T-helper 2 cell (primary cell): ENCODE measurements at places on chromosomes 16 and 17.

GRCh38 chr16:90009172-90009899 is 9.9 kb downstream of the DBNDD1 start:
- no peak for DNase-seq

GRCh38 chr16:76681296-76681695 is 404.1 kb downstream of the CNTNAP4 start:
- no peak for DNase-seq

GRCh38 chr16:48895142-48895541 is 285.2 kb upstream of the N4BP1 start:
- no peak for DNase-seq

GRCh38 chr17:57246257-57246656 is 10.1 kb upstream of the MSI2 start:
- DNase-seq = no peak

GRCh38 chr16:30372038-30372712 is 1.9 kb upstream of the TBC1D10B start:
- no peak for DNase-seq

DNA sequence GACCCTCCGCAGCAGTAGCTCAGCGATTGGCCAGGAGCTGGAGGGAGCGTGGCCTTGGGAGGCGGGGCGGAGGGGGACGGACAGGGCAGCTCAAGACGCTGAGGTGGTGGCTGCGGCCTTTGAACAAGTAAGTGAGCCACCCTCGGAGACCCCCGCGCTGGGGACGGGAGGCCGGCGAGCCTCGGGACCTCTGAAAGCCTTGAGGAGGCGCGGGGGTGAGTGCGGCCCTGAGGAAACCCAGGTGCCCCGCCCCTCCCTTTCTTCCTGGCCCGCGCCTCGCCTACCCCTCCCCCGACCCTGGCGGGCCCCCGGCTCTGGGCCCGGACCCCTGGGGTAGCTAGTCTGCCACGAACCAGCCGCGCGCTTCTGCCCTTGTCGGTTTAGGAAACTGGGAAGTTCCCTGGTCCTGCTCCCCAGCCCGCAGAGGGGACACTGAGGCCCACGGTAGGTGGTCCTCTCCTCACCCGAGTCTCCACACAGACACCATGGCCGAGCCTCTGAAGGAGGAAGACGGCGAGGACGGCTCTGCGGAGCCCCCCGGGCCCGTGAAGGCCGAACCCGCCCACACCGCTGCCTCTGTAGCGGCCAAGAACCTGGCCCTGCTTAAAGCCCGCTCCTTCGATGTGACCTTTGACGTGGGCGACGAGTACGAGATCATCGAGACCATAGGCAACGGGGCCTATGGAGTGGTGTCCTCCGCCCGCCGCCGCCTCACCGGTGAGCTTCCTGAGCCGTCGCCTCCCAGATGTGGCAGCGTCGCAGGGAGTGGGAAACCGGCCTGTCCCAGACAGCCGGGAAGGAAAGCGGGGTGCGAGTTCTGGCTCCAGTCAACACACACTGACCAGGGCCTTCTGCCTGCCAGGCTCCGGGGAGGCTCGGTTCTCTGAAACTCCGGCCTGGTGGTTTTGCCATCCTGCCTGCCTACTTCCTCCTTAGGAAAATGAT is at the start of gene MAPK7:
Gene MAPK7, plus strand, starts transcription at position 83 of the 945 bp plus-strand sequence. Its CDS starts 403 bp downstream, at position 486.
- DNase-seq = no peak

DNA sequence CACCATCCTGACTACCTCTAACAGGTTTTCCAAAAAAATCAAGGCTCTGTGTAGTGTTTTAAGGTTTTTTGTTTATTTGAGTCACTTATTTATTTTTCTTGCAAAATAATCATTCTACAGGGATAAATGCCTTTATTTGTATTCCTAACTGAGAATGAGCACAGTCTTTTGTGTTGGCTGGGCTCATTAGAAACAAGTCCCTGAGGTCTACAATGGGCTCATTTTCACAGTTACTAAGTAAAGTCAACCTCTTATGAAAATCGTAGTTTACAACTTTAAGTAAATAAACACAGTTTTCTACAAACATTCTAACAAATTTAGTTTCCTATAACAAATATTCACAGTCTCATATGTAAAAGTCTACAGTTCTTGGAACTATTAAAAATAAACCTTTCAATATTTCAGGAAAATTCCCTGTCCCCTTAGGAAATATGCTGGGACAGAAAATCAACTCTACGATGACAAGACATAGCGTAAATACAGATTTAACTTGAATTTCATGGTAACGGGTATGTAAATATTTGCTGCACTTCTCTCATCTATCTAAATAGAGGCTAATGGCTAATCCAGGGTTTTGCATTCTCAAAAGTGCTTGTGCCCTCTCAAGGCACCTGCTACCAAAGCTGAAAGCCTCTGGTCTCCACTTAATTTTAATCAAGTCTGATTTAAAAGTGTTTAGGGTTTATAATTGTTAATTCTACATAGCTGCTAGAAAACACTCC is 31.5 kb upstream of the CDH5 start:
- DNase-seq = no peak

GRCh38 chr17:44829523-44830358 is at the start of gene GJC1:
Gene GJC1, minus strand, starts transcription at chr17:44830287. Its CDS starts 24,470 bp downstream, at chr17:44805817.
- no peak for DNase-seq

- no peak for DNase-seq
Observed at GRCh38 chr17:40526668-40527067, 25.2 kb upstream of the TNS4 start.

GRCh38 chr16:82182266-82183003 is 12.4 kb upstream of the MPHOSPH6 start:
- no peak for DNase-seq

- peak; percentile 93 for DNase-seq
Observed at GRCh38 chr17:49817993-49818392, 29.5 kb downstream of the KAT7 start.

- no peak for DNase-seq
Observed at GRCh38 chr17:76792348-76792747, 54.4 kb downstream of the MFSD11 start.

DNA sequence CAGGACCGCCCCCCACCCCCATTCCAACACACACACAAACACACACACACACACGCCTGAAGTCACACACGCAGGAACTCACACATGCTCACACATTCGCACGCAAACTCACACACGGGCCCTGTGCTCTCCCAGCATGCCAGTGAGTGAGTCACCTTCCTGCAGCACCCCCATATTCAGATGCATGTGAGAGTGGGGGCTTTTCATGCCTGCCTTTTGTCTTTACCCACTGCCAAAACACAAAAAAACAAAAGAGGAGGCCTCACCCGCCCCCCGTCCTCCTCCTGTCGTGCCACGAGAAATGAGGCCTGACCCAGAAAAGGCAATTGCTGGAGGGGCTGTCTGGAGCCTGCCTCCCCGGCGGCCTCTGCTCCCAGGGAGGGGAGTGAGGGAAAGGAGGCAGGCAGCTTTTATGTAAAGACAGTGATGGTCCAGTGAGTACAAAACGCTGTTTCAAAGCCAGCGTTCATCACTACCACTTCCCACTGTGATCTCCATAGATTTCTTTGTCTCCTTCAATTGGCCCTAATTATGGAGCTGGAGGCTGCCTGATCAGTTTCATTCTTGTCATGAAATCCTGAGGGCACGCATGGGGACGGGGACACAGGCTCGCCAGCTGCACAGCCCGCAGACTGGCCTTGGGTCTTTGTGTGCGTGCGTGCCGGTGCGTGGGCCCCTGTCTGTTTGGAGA is 29.5 kb upstream of the GSE1 start:
- DNase-seq = no peak

DNA sequence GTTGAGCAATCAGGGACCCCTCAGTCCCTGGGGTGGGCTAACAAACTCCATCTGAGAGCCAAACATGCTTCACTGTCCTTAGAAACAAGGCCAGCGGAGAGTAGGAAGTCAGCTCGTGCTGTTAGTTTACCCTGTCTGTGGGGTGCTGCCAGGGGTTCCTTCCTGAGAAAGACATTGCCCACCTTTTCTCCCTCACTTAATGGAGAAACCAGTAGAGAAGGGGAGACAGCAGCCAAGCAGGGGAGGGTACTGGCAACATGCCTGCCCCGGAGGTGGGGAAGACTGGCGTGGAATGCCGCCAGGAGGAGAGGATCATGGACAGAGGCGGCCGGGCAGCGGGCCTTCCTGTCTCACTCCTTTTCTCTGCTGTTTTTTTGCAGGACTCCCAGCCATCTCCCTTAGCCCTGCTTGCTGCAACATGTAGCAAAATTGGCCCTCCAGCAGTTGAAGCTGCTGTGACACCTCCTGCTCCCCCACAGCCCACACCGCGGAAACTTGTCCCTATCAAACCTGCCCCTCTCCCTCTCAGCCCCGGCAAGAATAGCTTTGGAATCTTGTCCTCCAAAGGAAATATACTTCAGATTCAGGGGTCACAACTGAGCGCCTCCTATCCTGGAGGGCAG is 19.9 kb downstream of the SP2 start:
- no peak for DNase-seq

DNA sequence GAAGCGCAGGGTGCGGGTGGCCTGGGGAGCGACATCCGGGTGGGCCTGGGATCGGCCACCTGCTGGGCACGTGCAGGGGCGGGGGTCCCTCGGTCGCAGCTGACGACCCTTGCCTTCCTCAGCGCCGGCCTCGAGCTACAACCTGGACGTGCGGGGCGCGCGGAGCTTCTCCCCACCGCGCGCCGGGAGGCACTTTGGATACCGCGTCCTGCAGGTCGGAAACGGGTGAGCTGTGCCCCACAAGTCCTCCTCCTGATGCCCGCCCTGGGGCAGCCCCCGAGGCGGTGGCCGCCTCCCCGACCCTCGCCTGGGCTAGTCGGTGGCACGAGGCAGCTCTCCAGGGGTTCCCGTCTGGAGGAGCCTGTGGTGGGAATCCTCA is 1.5 kb downstream of the ITGAL start:
- no peak for DNase-seq

GRCh38 chr17:75976175-75976848 is 2.7 kb downstream of the ACOX1 start:
- DNase-seq = no peak

DNA sequence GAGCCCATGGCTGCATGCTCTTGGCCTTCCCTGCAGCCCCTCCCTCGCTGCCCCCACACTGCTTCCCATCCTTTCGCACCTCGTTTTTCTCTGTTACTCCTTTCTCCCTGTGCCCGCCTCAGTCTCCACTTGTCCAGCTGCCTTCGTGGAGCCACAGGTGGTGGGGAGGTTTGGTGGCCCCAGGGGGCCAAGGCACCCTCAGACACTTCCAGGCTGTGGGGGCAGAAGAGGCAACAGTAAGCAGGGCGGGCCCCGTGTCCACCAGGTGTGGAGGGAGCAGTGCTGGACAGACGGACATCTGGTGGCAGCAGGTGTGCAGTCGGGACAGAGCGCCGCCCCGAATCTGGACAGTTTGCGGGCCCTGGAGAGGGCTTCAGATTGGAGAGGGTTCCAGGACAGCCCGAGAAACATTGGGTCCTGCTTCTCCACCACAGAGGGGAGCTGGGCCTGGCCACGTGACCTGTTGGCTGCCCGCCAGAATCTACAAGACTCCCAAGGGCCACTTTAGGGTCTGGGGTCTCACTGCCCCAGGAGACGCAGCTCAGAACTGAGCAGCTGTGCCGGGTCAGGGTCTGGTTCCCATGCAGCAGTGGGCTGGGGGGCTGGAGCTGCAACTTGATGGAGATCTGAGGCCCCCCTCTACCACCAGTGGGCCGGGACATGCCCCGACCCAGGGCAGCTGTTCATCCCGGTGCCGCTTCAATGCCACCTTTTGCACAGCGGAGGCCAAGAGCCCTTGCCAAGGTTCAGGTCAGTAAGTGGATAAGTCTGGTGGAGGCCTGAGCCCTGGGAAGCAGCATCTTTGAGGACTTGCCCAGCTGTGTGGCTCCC is 22.8 kb downstream of the BAHCC1 start:
- DNase-seq = no peak

- no peak for DNase-seq
Observed at GRCh38 chr17:17645961-17646360, 35.3 kb upstream of the RAI1 start.

- DNase-seq = peak; percentile 47
Observed at GRCh38 chr17:7479213-7480088, at the start of gene ZBTB4. Gene ZBTB4, minus strand, starts transcription at chr17:7479631. Its CDS starts 12,830 bp downstream, at chr17:7466801.

- DNase-seq = peak; percentile 43
Observed at GRCh38 chr17:78736526-78737079, 45.5 kb downstream of the CYTH1 start.

- DNase-seq = no peak
Observed at GRCh38 chr16:72985995-72986394, 61.9 kb downstream of the ZFHX3 start.

DNA sequence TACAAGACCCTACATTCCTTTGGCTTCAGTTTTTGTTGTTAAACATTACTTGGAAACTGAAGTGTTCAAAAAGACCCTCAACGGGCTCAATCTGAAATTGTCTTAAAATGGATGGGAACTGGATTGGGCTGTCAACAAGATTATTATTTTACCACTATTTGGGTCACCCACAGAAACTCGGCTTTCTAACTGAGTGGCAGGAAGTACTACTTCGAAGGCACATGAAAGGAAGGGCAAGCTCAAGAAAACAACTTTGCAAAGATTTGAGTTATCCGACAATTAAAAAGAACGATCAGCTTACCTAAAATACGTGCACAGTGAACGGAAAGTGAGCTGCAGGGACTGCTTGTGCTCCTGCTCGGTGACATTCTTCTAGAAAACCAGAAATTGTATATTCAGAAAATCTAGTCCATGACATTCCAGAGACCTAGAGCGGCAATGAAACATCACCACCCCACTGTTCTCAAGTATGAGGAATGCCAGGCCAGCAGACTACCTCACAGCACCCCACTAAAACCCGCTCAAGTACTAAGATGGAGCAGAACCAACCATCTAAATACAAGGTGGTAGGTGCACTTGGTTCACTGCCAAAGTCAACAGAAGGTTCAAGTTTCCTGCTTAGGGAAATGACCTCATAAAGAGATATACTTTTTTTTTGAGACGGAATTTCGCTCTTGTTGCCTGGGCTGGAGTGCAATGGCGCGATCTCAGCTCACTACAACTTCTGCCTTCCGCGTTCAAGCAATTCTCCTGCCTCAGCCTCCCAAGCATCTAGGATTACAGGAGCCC is 60.5 kb downstream of the ZZEF1 start:
- no peak for DNase-seq

DNA sequence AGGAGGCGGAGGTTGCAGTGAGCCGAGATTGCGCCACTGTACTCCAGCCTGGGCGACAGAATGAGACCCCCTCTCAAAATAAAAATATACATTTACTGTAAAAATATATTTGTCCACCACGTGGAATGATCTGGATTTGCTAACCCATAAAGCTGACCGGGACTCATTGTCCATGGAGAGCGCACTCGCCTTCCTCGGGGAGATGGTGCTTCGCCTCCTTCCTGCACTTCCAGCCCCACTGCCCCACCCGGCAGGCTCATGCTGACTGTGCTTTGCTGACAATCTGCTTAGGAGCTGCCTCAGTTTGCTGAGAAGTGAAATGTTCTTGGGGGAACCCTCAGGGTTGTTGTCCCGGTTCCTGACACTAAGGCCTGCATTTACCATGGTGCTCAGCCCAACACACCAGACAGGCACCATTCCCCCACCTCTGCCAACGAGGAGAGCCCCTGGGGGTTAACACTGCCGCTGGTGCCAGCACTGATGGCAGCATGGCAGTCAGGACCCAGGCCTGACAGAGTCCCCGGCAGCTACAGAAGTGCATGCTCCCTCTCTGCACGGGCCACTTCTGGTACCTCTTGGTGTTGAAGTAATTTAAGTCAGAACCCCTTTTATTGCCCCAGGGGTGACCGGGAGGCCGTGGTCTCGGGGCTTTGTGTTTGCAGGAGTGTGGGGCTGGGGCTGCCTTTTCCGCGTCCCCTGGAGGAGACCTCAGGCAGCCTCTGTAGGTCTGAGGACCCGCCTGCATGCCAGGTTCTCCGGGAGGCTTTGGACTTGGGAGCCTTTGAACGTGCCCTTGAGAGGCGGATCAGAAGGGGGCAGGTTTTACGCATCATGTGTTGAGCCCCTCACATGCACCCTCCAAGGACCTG is 2.5 kb downstream of the NUBP2 start:
- no peak for DNase-seq

- peak; percentile 32 for DNase-seq
Observed at GRCh38 chr16:89060207-89060794, 33.4 kb upstream of the ACSF3 start.
